ENCODE measurements at places on chromosomes 7 and 10. TPM values are rescaled to one million over a fixed set of nuclear protein-coding genes. Genes with fewer than 3 reads are reported as not detected.

- no peaks in the 10 kb centered on the region for H3K4me1 ChIP-seq
- no peak for DNase-seq
- H3K36me3 ChIP-seq = no peaks in the 10 kb centered on the region
- no peak overlapping the region for H3K4me3 ChIP-seq
Observed at GRCh38 chr7:71009636-71010035, 122.3 kb upstream of the GALNT17 start.

DNA sequence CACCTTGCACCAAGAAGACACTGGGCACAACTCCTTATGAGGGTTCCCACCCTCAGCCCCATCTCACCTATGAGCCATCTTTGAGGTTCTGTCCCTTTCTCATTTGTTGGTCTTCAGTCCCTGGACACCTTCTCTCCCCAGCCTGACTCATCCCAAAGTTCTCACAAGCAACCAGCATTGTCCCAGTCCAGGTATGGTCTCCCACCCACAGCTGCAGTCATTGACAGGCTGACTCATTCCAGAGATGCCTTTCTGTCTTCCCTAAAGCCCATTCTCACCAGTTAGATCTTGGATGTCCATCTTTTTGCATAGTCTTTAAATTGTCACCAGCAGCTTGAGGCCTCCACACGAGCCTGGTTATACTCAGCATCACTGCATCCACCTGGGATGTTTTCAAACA, 26.7 kb upstream of the BMPR1A start:
- no peak overlapping the region for H3K27ac ChIP-seq
- H3K4me1 ChIP-seq = no peaks in the 10 kb centered on the region
- H3K36me3 ChIP-seq = no peaks in the 10 kb centered on the region
- H3K27me3 ChIP-seq = peaks cover 20% of the 10 kb centered on the region
- H3K4me3 ChIP-seq = no peak overlapping the region

GRCh38 chr7:17043012-17043877, 161.5 kb upstream of the AGR3 start:
- H3K27ac ChIP-seq = no peak overlapping the region
- no peak overlapping the region for H3K4me3 ChIP-seq
- H3K36me3 ChIP-seq = no peaks in the 10 kb centered on the region
- peaks cover 7% of the 10 kb centered on the region for H3K4me1 ChIP-seq

DNA sequence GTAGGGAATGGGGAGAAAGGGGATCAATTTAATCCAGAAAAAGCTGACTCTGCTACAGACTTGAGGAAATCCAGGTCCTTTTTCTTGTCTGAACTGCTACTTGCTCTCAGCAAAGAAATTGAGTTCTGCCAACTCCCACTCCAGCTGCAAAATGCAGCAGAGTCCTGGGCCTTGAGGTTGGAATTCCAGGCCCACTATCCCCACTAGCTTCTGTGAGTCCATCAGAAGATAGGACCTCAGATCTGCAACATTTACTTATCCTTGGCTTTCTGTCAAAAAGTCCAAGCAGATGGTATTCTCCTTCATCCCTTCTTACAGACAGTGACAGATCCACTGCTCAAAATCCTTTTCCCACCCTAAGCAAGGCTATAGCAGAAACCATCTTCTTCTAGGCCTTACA, 219.2 kb downstream of the ARHGAP12 start:
- no peak overlapping the region for H3K27ac ChIP-seq
- no peaks in the 10 kb centered on the region for H3K27me3 ChIP-seq
- peaks cover 33% of the 10 kb centered on the region for H3K4me1 ChIP-seq
- DNase-seq = no peak

GRCh38 chr10:54800741-54801421, at the start of gene PCDH15:
Gene PCDH15, minus strand, starts transcription at chr10:54801231. Its CDS starts 136,969 bp downstream, at chr10:54664262.
- H3K27me3 ChIP-seq = no peaks in the 10 kb centered on the region
- no peak within 1 kb of the TSS for H3K27ac ChIP-seq
- H3K4me1 ChIP-seq = no peaks in the 10 kb centered on the region
- no peaks in the 10 kb centered on the region for H3K36me3 ChIP-seq

GRCh38 chr7:39310699-39311098, 255.5 kb upstream of the YAE1 start:
- no peaks in the 10 kb centered on the region for H3K4me1 ChIP-seq
- H3K36me3 ChIP-seq = no peaks in the 10 kb centered on the region
- H3K27me3 ChIP-seq = peaks cover 7% of the 10 kb centered on the region

Gene SLF2
- 35.5 TPM for total RNA-seq

Gene ANKRD2
- not detected for total RNA-seq

Gene PPP1R3C
- total RNA-seq = not detected

Gene ABCB1
- 4.7 TPM for total RNA-seq

Gene BTBD16
- total RNA-seq = not detected

Gene PRSS37
- total RNA-seq = not detected

Gene TMEM273
- total RNA-seq = 6.7 TPM

GRCh38 chr7:151368136-151368571, 26.5 kb downstream of the NUB1 start:
- peaks cover 53% of the 10 kb centered on the region for H3K36me3 ChIP-seq
- no peaks in the 10 kb centered on the region for H3K27me3 ChIP-seq
- H3K4me3 ChIP-seq = no peak overlapping the region
- peak; percentile 64 for DNase-seq
- no peak overlapping the region for H3K27ac ChIP-seq

DNA sequence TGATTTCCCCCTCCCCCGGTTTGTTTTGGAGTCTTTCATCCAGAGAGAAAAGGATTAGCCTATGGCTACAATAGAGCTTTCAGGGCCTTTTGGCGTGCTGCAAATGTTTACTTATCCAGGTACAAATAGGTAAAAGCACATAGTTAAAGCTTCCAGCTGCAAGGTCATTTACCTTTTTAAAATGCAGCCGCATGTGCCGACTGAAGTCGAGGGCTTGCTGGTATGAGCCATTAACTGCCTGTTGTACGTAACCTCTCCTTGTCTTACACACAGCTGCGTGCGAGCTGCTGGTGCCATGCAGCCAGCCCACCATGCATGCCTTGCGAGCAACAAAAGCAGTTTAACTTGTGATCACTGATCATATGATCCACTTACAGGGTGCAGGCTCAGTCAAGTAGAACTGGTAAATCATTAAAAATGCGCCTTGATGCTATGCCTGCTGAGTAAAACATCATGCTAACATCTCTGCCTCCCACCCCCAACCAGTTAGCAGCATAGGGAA, 866.4 kb downstream of the LRMDA start:
- no peaks in the 10 kb centered on the region for H3K36me3 ChIP-seq
- no peak overlapping the region for H3K4me3 ChIP-seq
- H3K27ac ChIP-seq = no peak overlapping the region

Gene CRPPA
- total RNA-seq = 0.91 TPM

Gene PTTG1IP2
- total RNA-seq = not detected

- no peak overlapping the region for H3K4me3 ChIP-seq
- H3K36me3 ChIP-seq = no peaks in the 10 kb centered on the region
- H3K27me3 ChIP-seq = peaks cover 1% of the 10 kb centered on the region
- H3K27ac ChIP-seq = no peak overlapping the region
- no peak for DNase-seq
Observed at GRCh38 chr10:61068471-61068870, 124.5 kb upstream of the RHOBTB1 start.

DNA sequence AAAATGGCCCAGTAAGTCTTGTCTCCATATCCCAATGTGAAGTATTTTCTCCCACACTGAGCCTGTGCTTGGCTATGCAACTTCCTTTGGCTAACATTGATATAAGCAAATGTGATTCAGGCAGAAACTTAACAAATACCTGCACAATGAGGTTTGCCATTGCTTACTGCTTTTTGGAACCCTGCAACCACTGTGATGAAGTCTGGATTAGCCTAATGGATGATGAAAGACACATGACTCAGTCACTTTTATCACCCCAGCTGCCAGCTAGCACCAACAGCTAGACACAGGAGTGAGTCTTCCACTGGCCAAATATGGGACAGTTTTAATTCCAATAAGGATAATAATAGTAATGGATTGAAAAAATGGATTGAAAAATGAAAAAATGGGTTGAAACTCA, 854.5 kb downstream of the GRM8 start:
- H3K4me3 ChIP-seq = no peak overlapping the region
- no peaks in the 10 kb centered on the region for H3K36me3 ChIP-seq
- no peaks in the 10 kb centered on the region for H3K4me1 ChIP-seq
- no peak for DNase-seq

DNA sequence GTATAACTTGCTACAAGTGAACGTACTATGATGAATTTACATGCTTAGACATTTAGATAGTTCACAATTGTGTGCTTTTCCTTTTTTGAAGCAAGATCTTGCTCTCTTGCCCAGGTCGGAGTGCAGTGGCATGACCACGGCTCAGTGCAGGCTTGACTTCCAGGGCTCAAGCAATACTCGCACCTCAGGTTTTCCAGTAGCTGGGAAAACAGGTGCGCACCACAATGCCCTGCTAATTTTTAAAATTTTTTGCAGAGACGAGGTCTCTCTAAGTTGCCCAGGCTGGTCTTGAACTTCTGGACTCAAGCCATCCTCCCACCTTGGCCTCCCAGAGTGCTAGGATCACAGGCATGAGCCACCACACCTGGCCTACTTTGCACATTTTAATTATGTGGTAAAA, 1.8 kb downstream of the GPR15LG start:
- DNase-seq = no peak
- H3K27me3 ChIP-seq = no peaks in the 10 kb centered on the region
- no peak overlapping the region for H3K4me3 ChIP-seq
- H3K27ac ChIP-seq = no peak overlapping the region
- H3K4me1 ChIP-seq = peaks cover 31% of the 10 kb centered on the region

GRCh38 chr7:77867537-77867865, 68.9 kb downstream of the PHTF2 start:
- peaks cover 34% of the 10 kb centered on the region for H3K36me3 ChIP-seq
- DNase-seq = no peak
- peaks cover 56% of the 10 kb centered on the region for H3K4me1 ChIP-seq

DNA sequence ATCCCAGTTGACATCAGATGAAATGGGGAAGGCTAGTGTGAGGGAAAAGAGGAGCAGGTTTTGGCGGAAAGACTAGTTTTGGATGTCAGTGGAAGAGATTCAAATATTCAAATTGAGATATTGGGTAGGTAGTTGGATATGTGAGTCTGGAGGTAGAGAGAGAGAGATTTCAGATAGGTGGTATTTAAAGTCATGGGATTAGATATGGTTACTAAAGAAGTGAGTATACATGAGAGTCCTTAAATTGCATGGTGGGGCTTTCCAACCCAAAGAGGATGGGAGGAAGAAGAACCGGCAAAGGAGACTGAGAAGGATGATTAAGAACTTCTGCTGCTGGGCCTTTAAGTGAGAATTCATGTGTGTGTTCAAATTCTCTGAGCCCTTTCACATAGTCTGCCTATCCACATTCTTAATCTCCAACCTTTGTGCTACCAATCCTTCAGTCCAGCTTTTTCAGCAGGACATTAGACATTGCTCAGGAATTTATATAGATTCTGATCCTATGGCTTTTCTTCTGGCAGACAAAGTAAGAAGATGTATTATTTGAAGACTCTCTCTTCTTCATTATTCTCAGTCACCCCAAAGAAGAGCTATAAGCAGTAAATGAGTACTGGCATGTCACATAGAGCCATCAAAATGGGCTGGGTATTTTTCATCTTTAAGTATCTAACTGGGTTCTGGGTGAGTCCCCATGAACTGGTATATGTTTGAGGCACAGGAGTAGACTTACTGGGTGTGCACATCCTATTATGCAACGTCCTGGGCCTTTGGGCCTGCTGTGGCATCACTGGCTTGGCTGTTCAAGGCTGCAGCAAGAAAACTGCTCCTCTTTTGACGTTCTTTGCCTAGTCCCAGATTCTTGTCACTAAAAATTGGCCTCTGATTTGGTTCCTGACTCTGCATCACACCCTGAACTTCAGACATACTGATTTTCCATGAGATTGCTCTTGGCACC, 33.6 kb downstream of the ST7 start:
- DNase-seq = no peak
- no peak overlapping the region for H3K27ac ChIP-seq

DNA sequence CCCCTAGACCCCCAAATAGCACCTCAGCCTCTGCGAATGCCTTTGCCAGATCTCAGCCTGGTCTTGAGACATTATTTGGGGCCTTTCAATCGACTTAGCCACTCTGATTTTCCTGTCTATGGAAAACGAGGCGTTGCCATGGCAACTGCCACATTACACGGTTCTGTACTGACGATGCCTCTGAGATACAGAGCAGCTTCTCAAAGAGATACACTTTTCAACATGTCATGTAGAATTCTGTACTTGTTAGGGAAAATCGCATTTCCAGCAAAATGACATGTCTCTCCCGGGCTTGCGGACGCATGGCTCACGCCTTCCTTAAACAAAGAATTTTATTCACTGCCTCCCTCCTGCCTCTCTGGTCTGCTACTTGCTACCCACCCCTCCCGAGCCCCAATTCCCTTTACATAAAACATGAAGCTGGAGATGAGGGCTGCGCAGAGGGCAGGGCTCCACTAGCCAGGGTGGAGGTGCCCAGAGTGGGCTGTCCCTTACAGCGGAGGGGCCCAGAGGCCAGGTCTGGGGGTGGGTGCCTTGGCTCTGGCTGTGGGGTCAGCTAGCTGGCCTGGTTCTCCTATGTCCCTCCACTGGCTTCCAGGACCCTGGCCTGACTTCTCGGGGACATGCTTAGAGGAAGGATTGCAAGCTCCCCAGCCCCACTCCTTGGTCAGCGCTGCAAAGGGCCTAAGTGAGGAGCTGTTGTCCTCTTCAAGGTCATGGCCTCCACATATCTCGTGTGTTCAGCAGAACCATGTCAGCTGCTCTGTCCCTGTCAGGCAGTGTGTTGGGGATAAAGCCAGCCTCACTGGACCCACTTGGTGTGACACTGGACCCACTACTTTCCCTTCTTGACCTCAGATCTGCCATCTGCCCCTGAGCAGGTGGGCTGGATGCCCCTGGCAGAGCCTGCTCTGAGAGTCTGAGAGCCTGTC, 342.5 kb downstream of the RPS24 start:
- no peaks in the 10 kb centered on the region for H3K4me1 ChIP-seq
- no peak overlapping the region for H3K27ac ChIP-seq
- no peak overlapping the region for H3K4me3 ChIP-seq
- DNase-seq = no peak

Gene PILRA
- total RNA-seq = 2.2 TPM

Gene TMEM229A
- not detected for total RNA-seq

Gene LRMDA
- not detected for total RNA-seq

DNA sequence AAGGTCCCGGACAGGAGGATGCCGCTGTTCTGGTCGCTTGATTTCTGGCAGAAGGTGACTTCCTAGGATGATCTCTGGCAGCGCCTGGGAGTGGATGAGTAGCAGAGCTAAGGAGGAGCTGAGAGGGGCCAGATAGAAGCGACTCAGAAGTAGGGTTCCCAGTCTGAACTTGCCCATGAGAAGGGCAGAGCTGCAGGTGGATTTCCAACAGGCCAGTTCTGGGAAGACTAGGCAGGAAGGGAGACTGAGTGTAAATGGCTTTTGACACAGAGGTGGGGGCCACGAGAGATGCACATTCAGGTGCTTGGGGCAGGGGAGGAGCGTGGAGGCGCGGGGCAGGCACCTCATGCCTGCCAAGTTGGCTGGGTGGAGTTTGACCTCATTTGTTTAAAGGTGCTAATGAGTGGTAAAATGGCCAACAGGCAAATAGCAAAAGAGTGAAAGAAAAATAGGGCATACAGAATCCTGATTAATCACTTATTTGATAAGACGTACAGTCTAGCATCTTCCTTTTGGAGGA, 58.8 kb downstream of the SHH start:
- H3K4me1 ChIP-seq = peaks cover 76% of the 10 kb centered on the region
- H3K4me3 ChIP-seq = peak overlapping the region; percentile 41
- peak overlapping the region; percentile 76 for H3K27ac ChIP-seq
- no peak for DNase-seq
- no peaks in the 10 kb centered on the region for H3K27me3 ChIP-seq

- peaks cover 6% of the 10 kb centered on the region for H3K27me3 ChIP-seq
- no peak overlapping the region for H3K4me3 ChIP-seq
- H3K36me3 ChIP-seq = no peaks in the 10 kb centered on the region
- no peak for DNase-seq
- no peak overlapping the region for H3K27ac ChIP-seq
Observed at GRCh38 chr7:136009488-136010079, 32.4 kb upstream of the MTPN start.

Measured in activated B cell treated with CpG ODN at 0.5 μM for 24 hours (primary cell).